ENCODE measurements at places on chromosomes 6 and 20.

DNA sequence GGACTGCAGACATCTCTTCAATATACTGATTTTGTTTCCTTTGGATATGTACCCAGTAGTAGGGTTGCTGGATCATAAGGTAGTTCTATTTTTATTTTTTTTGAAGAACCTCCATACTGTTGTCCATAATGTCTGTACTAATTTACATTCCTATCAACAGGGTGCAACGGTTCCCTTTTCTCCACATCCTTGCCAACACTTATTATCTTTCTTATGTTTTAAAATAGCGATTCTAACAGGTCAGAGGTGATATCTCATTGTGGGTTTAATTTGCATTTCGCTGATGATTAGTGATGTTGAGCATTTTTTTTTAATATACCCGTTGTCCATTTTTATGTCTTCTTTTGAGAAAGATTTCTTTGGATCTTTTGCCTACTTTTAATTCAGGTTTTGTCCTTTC is 2.0 kb upstream of the TP53RK start:
- no peak for DNase-seq

DNA sequence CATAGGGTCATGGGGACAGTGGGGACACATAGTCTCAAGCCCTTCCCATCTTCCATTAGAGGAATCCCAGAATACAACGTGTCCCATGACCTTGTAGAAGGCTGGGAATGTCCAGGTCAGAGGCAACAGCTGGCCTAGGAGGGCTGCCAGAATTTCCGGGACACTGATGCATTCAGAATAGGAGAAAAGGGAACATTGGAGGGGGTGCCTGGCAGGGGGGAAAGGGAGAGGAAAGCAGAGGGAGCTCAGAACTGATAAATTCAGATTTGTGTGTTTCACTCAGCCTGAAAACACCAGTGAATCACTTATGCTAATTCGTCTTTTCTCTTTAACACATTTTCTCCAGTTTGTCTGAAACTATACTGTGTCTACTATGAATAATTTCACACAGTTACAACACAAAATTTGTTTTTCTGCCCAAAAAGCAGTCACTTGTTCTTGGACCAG is 35.5 kb upstream of the BMP2 start:
- DNase-seq = no peak

- DNase-seq = no peak
These were observed 269.6 kb downstream of the ARID1B start for GRCh38 chr6:157046776-157047175.

- no peak for DNase-seq
These were observed 191.2 kb upstream of the PDE10A start for GRCh38 chr6:165854061-165854862.

- DNase-seq = no peak
These were observed 45.6 kb upstream of the STX16 start for GRCh38 chr20:58605292-58606065.

GRCh38 chr6:127880429-127880828 is 20.4 kb downstream of the THEMIS start:
- no peak for DNase-seq

- DNase-seq = no peak
These were observed 122.3 kb downstream of the RPS12 start for GRCh38 chr6:132936646-132937045.

DNA sequence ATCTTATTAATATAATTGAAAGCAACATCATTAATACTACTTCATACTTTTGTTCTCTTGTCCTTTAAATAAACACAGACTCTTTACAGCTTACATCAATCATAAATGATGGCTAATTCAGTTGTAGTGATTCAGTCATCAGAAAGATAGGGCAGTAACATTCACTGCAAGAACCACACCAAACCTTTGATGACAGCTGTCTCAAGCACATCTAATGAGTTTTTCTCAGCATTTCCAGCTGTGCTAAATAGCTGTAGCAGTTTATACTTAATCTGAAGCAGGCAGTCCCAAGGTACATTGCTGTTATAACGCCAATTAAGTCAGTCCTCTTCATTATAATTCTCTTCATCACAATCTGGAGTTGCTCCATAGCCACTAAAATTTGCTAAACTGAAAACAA is 45.7 kb downstream of the PREP start:
- no peak for DNase-seq

- no peak for DNase-seq
These were observed 10.9 kb upstream of the TMEM14B start for GRCh38 chr6:10736731-10737130.

- no peak for DNase-seq
These were observed 62.5 kb downstream of the ERMARD start for GRCh38 chr6:169813969-169814368.

- DNase-seq = no peak
These were observed 59.1 kb upstream of the KCNK16 start for GRCh38 chr6:39381550-39382140.

- no peak for DNase-seq
These were observed 95.9 kb downstream of the GMDS start for GRCh38 chr6:2149361-2150006.

DNA sequence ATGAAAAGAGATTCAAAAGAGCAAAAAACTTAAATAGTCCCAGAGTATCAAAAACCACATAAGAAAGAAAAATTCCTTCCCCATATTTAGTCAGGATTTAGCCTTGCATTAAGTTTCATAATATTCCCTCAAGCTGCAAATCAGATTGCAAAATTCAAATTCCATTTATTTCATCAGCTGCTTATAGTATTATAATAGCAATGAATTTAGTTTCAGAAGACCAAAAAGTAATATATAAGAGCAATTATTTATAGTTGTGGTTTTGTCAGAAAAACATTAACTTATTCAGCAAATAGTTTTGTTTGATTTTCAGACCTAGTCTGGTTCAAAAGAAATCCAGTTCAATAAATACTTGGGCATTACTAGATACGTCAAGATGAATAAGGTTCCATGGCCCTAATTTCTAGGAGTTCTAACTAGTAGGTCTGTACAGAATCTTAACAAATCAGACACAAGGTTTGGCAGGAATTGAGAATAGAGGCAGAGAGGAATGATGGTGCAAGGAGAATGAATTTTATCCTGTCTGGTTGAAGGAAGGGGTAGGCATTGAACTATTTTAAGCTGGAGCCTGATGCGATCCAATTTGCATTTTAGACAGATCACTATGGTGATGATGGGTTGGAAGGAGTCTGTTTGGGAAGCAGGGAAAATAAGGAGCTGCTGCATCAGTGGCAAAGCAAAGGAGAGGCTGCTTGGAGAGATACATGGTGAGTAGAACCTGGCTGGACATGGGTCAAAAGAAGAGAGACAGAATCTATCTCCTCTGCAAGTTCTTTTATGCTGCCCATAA is 163.9 kb upstream of the STXBP5 start:
- no peak for DNase-seq

DNA sequence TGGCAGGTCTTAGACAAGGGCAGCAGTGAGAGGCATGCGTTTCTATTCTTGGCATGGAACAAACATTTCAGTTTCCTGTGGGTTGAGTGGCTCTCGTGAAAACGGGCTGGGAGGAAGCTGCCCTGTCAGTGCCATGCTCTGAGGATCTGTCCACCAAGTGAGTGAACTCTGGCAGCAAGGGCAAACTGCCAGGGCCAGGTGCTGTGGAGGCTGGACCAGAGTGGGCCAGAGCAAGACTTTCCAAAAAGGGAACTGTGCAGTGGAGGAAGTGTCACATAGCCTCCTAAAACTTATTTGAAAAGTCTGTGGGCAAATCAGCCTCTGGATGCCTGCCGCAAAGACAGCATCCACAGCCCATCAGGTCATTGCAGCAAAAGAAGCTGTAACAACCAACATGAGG is 44.2 kb upstream of the TAB2 start:
- DNase-seq = no peak

GRCh38 chr6:7910654-7911344 is at the start of gene TXNDC5:
TXNDC5 (minus strand) TSS chr6:7910788; CDS start chr6:7910776, 12 bp downstream.
- DNase-seq = peak; percentile 82

GRCh38 chr6:27383011-27383410 is 5.5 kb upstream of the ZNF391 start:
- DNase-seq = no peak

DNA sequence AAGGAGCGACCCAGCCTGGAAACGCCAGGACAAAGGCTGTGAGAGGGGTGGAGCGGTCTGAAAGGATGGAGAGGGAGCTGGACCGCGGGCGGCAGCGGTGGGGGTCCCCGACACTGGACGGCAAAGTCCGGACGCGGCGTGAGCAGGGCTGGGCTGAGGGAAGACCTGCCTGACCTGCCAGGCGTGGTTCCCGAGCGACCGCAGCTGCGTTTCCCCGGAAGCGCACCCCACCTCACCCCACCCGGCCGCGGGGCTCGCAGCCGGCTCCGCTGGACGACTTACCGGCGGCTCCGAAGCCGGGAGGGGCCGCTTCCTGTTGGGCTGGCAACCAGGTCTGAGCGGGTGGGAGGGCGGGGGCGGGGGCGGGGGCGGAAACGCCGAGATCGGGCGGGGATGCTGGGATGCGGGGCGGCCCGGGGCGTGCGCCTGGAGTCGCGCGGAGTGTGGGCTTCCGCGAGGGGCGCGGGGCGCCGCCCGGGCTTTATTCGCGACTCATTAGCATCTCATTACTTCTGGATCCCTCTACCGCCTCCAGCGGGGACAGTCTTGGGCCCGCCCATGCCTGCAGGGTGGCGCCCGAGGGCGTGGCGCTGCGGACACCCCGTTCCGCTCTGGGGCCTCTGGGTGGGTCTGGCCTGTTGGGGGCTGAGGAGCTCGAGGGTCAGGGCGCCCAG is at the start of gene MICAL1:
MICAL1 (minus strand) TSS at position 336 of the 674 bp plus-strand sequence. CDS start 1,576 bp downstream, outside the sequence.
- DNase-seq = peak; percentile 87

DNA sequence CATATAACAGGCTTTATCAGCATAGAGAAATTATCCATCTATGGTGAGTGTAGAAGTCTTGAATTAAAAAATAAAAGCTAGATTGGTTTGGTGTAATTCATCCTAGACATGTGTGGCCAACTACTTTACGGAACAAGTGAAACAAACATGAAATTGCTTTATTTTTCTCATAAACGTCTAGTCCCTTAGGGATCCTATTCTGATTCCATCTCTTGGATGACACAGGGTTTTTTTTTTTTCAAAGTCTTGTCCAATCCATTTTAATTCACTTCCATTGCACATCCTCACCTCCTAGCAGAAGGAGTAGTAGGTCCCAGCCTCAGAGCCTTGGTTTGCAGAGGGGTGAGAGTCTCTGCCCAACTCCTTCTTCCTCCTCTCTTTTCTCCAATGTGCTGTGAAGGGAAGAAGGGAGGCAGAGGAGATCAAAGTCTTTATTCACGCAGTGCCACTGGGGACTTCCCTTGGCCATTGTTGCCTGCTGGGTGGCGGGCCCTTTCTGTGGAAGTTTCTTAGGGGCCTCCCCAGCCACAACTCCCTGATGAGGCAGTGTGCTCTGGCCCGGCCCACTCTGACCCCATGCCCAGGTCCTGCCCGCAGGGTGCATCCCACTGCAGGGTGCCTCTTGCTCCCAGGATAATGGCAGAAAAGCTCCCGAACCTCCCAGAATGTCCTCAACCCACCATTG is 104.4 kb upstream of the SNX9 start:
- DNase-seq = no peak

DNA sequence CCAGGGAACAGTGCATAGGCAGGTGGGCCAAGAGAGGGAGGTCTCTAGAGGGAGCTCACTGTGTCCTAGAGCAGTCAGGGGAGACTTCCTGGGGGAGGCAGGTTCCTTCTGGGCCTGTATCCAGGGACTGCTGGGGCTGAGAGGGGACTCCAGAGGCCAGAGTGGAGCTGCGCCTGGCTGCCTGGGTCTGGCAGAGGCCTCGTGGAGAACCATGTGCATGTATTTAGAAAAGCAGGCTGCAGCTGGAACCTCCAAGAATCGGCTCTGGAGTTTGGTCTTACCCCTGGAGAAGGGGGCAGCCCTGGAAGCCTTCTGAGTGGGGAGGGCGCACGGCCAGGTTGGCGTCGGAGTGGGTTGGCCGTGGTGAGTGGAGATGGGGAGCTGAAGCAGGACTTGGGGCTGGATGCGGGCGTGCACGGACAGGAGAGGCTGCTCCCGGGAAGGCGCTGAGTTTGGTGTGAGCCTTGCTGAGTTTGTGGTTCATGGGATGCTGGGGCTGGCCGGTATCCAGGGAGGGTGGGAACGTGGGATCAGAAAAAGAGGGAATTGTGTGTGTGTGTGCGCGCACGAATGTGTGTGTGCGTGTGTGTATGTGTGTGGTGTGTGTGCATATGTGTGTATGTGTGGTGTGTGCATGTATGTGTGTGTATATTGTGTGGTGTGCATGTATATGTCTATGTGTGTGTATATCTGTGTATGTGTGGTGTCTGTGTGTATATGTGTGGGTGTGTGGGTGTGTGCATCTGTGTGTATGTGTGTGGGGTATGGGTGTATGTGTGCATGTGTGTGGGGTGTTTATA is 10.8 kb downstream of the VSTM2L start:
- DNase-seq = no peak

GRCh38 chr20:64058536-64058935 is 4.5 kb upstream of the TCEA2 start:
- DNase-seq = no peak

GRCh38 chr6:79034865-79035264 is 43.2 kb downstream of the PHIP start:
- DNase-seq = no peak

GRCh38 chr6:120395784-120396183 is 938.5 kb downstream of the TBC1D32 start:
- no peak for DNase-seq

DNA sequence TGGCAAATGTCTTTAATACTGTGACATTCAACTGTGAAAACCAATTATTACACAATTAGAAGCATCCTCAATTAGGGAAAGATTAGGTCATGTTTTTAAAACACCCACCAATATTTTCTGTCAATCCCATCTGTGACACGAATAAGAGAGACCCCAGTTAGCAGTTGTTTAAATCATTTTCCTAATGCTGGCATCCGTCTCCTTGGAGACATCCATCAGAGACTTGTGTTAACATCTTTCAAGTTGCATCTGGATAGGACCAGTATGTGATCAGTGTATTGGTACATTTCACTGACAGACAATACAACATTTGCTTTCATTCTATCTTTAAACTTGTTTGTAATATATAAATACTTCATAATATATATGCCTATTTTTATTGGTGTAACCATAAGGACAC is 420.7 kb upstream of the RNF217 start:
- DNase-seq = no peak

- DNase-seq = no peak
These were observed 33.0 kb upstream of the SLCO4A1 start for GRCh38 chr20:62609279-62609720.

- no peak for DNase-seq
These were observed 415.6 kb downstream of the GJA1 start for GRCh38 chr6:121851056-121851455.

- no peak for DNase-seq
These were observed 222.1 kb upstream of the SULF2 start for GRCh38 chr20:48007351-48007750.

- DNase-seq = no peak
These were observed 18.8 kb downstream of the HLA-E start for GRCh38 chr6:30507849-30508827.

Data from activated naive CD8-positive, alpha-beta T cell treated with anti-CD3 and anti-CD28 coated beads, Interleukin-2, amount 10 ng/mL, durations not matched to agents 7 days and 5 days (primary cell).